ENCODE measurements at places on chromosomes 16 and 17.

DNA sequence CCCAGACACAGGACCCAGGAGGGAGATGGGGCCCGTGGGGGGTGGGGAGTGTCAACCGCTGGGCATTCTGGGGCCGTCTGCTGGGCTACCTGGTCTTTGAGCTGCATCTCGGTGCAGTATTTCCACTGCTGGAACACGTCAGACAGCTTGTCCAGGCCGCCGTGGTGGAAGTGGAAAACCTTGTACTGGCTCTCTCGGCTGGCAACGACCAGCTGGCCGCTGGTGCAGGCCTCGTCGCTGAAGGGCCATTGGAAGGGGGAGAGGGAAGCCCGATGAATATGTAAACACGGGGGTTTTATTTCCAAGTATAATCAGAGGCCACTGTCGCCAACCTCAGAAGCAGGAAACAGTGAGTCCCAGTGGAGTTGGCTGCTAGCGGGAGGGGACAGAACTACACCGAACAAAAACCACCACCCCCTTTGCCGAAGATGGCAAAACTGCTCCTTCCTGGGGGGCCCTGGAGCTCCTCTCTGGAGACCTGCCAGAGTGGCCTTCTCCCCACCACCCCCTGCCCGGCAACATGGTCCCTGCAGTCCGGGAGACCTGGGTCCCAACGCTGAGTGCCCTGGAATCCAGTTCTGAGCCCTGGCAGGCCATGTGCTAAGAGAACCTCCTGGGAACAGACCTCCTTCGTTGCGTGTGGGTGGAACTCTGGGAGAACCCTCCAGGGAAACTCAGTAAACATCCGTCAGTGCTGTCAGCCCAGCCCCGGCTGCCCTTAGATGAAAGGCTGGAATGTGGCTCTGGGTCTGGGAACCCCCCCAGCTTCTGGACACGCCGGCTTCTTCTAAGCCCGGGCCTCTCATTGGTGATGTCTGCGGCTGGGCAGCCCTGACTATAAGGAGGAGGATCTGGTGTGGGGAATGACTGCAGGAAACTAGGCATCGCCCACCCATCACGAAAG, 84.1 kb downstream of the TBC1D16 start:
- peak; percentile 17 for DNase-seq
- peak overlapping the region; percentile 80 for H3K27ac ChIP-seq
- H3K27me3 ChIP-seq, result no peaks in the 10 kb centered on the region
- H3K36me3 ChIP-seq, result peaks cover 20% of the 10 kb centered on the region

DNA sequence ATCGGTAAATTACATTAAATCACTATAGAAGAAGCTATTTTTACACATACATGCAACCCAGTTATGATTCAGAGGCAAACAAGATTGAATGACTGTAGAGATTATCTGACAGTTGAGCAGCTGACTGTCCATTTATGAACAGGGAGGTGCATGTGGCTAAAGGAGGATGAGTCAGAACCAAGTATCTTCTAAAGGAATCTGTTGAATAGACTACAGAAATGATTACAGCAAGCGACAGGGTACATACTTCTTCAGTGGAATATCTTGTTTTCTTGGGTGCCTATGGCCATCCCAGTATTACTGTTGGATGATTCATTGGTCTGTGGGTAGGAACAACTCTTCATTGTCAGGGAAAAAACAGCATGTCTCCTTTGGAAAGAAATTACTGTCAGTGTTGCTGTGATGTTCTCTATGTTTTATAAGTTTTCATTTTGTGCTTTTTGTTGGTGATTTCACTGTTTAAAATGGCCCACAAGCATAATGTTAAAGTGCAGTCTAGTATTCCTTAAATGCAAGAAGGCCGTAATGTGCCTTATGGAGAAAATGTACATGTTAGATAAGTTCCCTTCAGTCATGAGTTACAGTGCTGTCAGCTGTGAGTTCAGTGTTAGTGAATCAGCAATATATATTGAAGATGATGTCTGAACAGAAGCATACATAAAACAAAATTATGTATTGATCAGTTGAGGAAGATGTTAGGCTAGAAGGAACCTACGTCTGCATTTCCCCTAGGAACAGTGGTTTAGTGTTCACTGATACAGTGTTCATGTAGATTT, 27.0 kb downstream of the CBFB start:
- H3K27me3 ChIP-seq, result no peaks in the 10 kb centered on the region
- peak; percentile 92 for DNase-seq
- H3K4me1 ChIP-seq, result no peaks in the 10 kb centered on the region
- H3K4me3 ChIP-seq, result no peak overlapping the region

- peaks cover 4% of the 10 kb centered on the region for H3K36me3 ChIP-seq
- H3K4me1 ChIP-seq, result peaks cover 1% of the 10 kb centered on the region
- H3K27ac ChIP-seq, result no peak overlapping the region
- H3K4me3 ChIP-seq, result no peak overlapping the region
- DNase-seq, result no peak
Observed at GRCh38 chr16:19737306-19738038, 19.4 kb downstream of the IQCK start.

- peaks cover 4% of the 10 kb centered on the region for H3K4me1 ChIP-seq
- H3K27ac ChIP-seq, result no peak overlapping the region
- no peaks in the 10 kb centered on the region for H3K27me3 ChIP-seq
- H3K36me3 ChIP-seq, result no peaks in the 10 kb centered on the region
Observed at GRCh38 chr16:57863434-57864160, 61.3 kb upstream of the KIFC3 start.

DNA sequence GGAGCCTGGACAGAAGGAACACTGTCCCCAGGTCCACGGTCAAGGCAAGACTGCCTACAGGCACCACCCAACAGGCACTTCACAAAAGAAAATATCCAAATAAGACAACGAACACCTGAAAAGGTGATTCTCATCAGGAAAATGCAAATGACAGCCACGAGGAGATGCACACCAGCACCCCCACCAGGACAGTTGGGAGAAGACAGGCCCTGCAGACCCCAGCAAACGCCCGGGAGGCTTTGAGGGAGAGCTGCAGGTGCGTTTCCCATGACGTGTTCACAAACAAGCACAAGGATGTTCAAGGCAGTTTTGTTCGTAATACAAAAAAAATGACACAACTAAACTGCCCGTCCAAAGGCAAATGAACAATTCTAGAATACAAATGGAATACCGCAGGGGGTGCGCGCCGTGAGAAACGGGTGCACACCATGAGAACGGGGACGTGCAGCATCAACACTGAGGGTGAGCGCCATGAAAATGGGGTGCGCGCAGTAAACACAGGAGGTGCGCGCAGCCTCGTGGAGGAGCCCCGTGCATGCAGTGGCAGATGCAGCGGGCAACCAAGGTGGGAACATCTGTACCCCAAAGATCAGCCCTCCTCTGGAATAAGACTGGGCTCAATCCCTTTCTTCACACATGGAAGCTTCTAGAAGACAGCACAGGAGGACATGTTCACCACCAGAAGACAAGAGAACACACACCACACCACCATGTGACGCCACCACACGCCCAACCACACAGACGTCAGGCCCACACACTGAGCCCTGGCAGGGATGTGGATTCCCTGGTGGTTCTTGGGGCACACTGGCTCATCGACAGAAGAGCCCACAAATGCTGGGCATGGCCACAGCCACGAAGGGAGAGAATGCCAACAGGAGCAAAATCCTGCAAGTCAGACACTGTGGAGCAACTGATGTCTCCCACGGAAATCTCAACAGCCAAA, 91.2 kb downstream of the ZNF778 start:
- no peak overlapping the region for H3K27ac ChIP-seq
- no peaks in the 10 kb centered on the region for H3K4me1 ChIP-seq
- H3K27me3 ChIP-seq, result no peaks in the 10 kb centered on the region
- H3K36me3 ChIP-seq, result peaks cover 38% of the 10 kb centered on the region
- peak; percentile 37 for DNase-seq
- no peak overlapping the region for H3K4me3 ChIP-seq

DNA sequence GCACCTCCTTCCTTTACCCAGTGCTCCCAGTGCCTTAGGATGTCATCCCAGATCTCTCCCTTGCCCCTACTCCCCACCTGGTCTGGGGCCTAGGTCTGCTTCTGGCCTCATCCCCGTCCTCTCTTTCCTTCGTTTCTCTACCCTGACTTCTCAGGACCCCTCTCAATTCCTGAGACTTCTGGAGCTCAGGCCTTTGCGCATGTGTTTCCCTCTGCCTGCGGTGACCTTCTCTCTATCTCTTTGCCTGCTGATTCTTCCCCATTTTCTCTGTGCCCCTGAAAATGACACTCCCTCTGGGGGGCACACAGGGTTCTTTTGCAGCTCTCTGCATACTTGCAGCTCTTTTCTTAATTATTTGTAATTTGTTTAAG, 13.5 kb downstream of the ADORA2B start:
- H3K27ac ChIP-seq, result no peak overlapping the region
- no peak overlapping the region for H3K4me3 ChIP-seq
- H3K27me3 ChIP-seq, result no peaks in the 10 kb centered on the region
- DNase-seq, result no peak
- H3K36me3 ChIP-seq, result no peaks in the 10 kb centered on the region

- H3K4me1 ChIP-seq, result no peaks in the 10 kb centered on the region
- H3K27me3 ChIP-seq, result no peaks in the 10 kb centered on the region
- H3K27ac ChIP-seq, result no peak overlapping the region
- no peak for DNase-seq
Observed at GRCh38 chr17:15143524-15143923, 121.6 kb downstream of the PMP22 start.

GRCh38 chr17:80981062-80981902, 10.4 kb upstream of the CHMP6 start:
- H3K4me1 ChIP-seq, result peaks cover 2% of the 10 kb centered on the region
- no peak overlapping the region for H3K4me3 ChIP-seq
- no peak overlapping the region for H3K27ac ChIP-seq

GRCh38 chr17:10149573-10150399, 48.6 kb downstream of the GAS7 start:
- H3K27me3 ChIP-seq, result no peaks in the 10 kb centered on the region
- DNase-seq, result peak; percentile 59
- no peaks in the 10 kb centered on the region for H3K36me3 ChIP-seq
- no peak overlapping the region for H3K4me3 ChIP-seq

- no peaks in the 10 kb centered on the region for H3K4me1 ChIP-seq
- no peaks in the 10 kb centered on the region for H3K27me3 ChIP-seq
- peaks cover 2% of the 10 kb centered on the region for H3K36me3 ChIP-seq
Observed at GRCh38 chr16:72409423-72409822, 237.5 kb upstream of the PMFBP1 start.

DNA sequence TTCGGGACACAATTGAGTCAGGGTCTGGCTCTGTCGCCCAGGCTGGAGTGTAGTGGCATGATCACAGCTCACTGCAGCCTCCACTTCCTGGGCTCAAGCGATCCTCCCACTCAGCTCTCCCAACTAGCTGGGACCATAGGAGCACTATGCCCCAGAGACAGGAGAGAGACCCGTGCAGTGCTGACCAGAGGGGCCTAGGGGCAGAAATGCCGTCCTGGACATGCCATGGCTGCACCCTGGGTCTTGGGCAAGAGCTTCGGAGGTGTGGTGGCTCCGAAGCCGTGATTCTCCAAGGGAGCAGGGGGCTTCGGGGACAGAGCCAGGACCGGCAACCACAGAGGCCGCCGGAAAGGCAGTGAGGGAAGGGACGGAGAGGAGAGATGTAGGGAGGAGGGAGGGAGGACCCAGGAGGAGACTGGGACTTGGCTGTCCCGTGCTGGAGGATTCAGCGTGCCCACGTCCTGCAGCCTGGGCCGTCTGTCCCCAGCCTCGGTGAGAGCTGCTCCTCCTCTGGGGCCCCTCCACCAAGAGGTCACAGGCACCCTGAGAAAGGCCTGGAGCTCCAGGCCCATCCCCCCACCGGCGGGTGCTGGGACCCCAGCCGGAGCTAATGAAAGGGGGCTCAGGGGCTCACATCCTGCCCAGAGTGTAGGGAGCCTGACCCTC, 21.9 kb downstream of the TPSD1 start:
- H3K27ac ChIP-seq, result no peak overlapping the region
- no peaks in the 10 kb centered on the region for H3K4me1 ChIP-seq
- no peak overlapping the region for H3K4me3 ChIP-seq
- DNase-seq, result no peak
- H3K36me3 ChIP-seq, result no peaks in the 10 kb centered on the region

GRCh38 chr17:51128076-51128475, 7.4 kb upstream of the SPAG9 start:
- DNase-seq, result no peak
- H3K27me3 ChIP-seq, result no peaks in the 10 kb centered on the region
- H3K36me3 ChIP-seq, result no peaks in the 10 kb centered on the region
- H3K4me3 ChIP-seq, result no peak overlapping the region
- H3K4me1 ChIP-seq, result no peaks in the 10 kb centered on the region

GRCh38 chr16:30368792-30369090, 1.6 kb downstream of the TBC1D10B start:
- no peaks in the 10 kb centered on the region for H3K27me3 ChIP-seq
- H3K27ac ChIP-seq, result no peak overlapping the region
- H3K4me1 ChIP-seq, result peaks cover 21% of the 10 kb centered on the region
- no peak for DNase-seq
- H3K36me3 ChIP-seq, result peaks cover 16% of the 10 kb centered on the region
- peak overlapping the region; percentile 83 for H3K4me3 ChIP-seq

- H3K27ac ChIP-seq, result no peak overlapping the region
- H3K4me1 ChIP-seq, result no peaks in the 10 kb centered on the region
- H3K4me3 ChIP-seq, result no peak overlapping the region
- no peaks in the 10 kb centered on the region for H3K27me3 ChIP-seq
Observed at GRCh38 chr16:72818236-72818845, 229.6 kb downstream of the ZFHX3 start.
